NCI-H1930 (cell line): ENCODE measurements at places on chromosomes 3 and 15.

- DNase-seq, result no peak
Observed at GRCh38 chr15:42724276-42724675, 12.7 kb downstream of the CDAN1 start.

DNA sequence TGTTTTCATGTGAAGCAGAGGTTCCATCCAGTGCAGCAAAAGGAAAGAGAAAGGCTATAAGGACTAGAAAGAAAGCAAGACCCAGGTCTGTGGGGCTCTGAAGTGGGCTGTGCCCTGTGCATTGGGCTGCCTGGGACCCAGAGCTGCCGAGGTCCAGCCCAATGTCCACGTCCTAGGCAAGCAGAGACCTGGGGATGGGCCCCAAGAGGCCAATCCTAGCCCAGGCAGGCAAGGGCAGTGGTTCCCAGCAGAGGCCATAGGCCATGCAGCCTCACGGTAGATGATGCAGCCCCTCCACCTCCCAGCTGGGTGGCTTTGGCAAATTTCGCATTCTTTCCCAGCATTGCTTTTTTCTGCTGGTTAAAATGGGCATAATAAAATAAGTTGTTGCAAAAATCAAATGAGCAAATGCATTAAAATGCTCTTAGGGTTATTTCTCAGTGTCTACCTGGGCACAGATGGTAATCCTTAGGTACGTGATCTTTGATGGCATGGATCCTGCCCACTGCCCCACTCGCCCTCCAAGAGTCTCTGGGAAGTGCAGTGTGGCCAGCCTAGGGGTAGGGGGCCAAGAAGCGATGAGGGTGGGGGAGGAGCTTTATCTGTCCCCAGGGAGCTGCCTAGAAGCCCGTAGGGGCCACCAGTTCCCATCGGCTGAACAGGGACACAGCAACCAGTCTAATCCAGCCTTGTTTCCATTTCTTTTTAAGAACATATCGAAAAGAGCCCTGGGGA lies 22.3 kb upstream of the GP9 start:
- DNase-seq, result no peak

GRCh38 chr15:73818308-73818985 lies 54.9 kb upstream of the TBC1D21 start:
- DNase-seq, result no peak

DNA sequence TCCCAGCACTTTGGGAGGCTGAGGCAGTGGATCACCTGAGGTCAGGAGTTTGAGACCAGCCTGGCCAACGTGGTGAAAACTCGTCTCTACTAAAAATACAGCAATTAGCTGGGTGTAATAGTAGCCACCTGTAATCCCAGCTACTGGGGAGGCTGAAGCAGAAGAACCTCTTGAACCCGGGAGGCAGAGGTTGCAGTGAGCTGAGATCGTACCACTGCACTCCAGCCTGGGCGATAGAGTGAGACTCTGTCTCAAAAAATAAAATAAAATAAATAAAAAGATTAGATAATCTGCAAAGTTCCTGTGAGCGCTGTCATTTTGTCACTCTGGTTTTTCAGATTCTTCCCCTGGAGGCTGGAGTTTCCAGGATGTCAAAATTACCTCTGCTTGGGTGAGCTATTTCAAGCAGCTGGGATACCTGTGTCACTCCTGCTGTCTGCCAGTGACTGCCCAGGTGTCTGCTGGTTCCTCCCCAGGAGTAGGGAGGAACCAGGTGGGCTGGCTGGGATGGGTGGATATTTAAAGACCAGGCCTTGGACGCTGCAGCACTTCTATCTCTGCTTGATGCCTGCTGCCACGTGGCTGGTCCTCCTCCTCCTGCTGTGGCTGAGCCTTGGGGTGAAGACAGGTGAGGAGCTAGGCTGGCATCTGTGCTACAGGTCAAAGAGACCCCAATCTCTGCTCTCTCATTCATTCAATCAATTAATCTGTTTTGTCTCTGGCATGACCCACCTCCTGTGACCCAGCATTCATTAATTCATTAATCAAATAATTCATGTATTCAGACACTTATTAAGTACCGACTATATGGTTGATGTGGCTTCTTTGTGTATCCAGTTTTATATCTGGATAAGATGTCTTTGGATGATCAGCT lies 19.5 kb upstream of the MUC20 start:
- no peak for DNase-seq

- DNase-seq, result no peak
Observed at GRCh38 chr15:42111924-42112323, 17.6 kb upstream of the PLA2G4D start.

GRCh38 chr3:134864636-134865035 lies 69.6 kb downstream of the EPHB1 start:
- no peak for DNase-seq

GRCh38 chr3:148707601-148708380 lies 10.1 kb downstream of the AGTR1 start:
- no peak for DNase-seq

DNA sequence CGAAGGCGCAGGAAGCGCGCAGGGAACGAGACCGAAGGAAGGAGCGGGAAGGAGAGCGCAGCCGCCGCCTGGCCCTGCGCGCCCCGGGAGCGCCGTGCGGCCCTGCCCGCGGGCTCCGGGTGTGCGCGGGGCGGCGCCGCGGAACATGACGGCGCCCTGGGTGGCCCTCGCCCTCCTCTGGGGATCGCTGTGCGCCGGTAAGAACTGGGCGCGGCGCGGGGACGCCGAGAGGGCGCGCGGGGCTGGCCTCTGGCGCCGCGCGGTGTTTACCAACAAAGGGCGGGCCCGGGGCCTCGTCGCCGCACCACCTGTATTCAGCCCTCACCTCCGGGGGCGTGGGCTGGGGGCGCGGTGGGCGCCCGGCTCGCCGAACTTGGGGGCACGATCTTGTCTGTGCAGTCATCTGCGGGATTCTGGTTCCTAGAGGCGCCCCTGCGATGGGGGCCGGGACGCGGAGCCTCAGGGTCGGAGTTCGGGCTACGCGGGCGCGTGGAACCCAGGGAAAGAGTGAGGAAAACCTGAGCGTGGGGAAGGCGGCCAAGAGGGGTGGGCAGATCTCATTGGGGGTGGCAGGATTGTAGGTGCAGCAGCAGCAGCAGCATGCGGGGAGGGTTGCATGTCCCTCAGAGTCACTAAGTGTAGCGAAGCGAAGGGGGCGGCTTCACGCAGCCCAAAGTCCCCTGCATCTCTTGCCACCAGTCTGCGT lies 641 bp downstream of the ACVR2B start:
- no peak for DNase-seq

- no peak for DNase-seq
Observed at GRCh38 chr3:100197876-100198275, 62.9 kb upstream of the TBC1D23 start.

GRCh38 chr3:25783661-25784512 lies 644 bp upstream of the NGLY1 start:
- DNase-seq, result peak; percentile 17

- no peak for DNase-seq
Observed at GRCh38 chr3:41234823-41235721, 35.8 kb downstream of the CTNNB1 start.

DNA sequence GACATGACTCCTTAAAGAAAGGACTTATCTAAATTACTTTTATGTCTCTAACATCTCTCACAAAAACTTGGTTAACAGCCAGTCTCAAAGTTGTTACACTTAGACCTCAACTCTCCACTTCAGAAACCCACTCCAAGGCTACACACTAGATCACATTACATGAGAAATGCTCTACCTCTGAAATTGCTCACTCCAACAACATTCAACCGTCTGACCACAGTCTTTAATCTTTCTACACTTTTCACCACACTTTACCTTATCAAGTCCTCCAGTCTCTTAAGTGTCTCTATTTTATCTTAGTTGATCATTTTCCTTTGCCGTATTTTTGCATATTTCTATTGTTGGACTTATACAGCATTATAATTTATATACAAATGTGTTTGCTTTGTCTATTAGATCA lies 5.8 kb downstream of the SLC12A6 start:
- no peak for DNase-seq

GRCh38 chr15:78067328-78068228 lies 9.9 kb downstream of the TBC1D2B start:
- no peak for DNase-seq

DNA sequence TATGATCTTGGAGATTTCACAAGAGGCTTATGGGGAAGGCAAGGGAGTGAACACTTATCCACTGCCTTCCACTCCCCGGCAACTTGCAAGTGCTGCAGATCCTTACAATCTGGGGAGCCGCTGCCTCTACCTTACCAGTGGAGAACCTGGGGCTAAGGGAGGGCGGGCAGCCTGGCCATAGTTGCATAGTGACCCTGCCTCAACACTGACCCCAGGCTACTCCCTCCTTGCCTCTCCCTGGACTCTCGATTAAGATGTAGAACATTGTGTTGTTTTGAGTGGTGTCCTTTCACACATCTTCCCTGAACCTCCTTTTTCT lies 30.6 kb downstream of the SLC6A11 start:
- DNase-seq, result no peak

DNA sequence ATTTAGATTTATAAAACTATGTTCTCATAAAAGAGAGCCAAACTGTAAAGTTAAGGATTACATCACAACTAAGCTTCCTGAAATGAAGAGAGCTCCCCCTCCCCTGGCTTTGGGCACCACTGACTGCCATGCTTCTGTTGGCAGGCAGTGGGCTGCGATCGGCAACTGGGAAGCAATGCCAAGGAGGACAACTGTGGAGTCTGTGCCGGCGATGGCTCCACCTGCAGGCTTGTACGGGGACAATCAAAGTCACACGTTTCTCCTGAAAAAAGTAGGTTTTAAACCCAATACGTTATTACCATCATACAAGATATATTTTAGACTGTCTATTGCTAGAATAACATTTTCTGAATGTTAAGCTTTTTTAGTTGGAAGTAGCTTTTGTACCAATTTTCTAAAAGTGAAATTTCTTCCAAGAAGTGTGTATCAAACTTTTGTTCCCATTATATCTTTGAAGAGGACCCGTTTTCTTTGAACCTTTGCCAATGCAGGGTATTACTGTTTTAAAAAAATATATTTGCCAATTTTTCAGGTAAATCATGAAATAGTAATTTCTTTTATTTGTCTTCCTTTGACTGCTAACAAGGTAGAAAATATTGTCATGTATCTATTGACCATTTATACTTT lies 184.1 kb downstream of the ADAMTSL3 start:
- DNase-seq, result peak; percentile 3

DNA sequence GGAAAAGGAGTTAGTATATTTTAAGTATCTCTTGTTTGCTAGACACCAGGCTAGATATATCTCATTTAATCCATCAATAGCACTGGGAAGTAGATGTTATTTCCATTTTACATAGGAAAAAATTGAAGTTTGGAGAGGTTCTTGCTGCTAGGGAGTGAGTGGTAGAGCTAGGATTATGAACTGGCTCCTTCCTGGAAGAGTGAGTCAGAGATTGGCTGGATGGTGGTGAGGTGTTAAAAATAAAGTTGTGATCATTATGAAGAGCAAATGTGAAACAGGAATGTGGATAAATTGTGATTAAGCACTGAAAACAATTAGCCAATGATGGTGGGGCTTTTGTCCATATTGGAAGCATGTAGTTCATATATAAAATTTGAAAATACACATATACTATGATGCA lies 234.2 kb downstream of the WNT5A start:
- DNase-seq, result no peak

DNA sequence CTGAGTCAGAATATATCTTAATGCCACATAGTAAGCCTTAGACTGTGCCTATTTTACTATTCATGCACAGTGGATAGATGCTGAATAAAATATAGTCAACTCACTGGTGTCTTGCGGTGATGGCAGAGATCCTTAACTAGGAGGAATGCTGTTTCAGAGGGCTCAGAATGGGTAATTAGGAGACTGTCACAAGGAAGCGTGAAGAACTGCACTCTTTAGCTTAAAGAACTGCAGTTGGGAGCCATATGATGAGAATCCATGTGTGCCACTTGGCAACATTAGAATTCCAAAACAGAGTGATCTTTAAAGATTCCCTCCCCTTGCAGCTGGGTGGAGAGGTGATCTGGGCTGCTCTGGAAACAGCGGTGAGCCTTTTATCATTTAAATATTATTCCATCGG lies 357.6 kb downstream of the MCTP2 start:
- DNase-seq, result no peak

DNA sequence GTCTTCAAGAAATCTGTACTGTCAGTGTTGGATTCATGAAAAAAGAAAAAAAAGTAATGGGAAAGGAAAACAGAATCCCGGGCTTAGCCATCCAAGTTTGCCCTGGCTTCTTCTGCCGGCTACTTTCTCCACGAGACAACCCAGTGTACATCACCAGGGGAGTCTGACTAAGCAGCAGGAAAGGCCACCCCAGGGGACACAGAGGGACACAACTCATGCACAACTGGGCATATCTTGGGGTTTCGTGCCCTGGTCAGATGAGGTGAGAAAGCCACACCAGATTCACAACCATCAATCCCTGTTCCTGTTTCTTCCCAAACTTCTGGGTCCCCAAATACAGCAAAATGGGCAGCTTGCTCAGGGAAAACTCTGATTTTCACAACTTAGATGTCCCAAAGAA lies 33.2 kb downstream of the ADAMTS17 start:
- DNase-seq, result no peak

GRCh38 chr3:70952033-70952747 lies 631.3 kb downstream of the FOXP1 start:
- DNase-seq, result no peak

DNA sequence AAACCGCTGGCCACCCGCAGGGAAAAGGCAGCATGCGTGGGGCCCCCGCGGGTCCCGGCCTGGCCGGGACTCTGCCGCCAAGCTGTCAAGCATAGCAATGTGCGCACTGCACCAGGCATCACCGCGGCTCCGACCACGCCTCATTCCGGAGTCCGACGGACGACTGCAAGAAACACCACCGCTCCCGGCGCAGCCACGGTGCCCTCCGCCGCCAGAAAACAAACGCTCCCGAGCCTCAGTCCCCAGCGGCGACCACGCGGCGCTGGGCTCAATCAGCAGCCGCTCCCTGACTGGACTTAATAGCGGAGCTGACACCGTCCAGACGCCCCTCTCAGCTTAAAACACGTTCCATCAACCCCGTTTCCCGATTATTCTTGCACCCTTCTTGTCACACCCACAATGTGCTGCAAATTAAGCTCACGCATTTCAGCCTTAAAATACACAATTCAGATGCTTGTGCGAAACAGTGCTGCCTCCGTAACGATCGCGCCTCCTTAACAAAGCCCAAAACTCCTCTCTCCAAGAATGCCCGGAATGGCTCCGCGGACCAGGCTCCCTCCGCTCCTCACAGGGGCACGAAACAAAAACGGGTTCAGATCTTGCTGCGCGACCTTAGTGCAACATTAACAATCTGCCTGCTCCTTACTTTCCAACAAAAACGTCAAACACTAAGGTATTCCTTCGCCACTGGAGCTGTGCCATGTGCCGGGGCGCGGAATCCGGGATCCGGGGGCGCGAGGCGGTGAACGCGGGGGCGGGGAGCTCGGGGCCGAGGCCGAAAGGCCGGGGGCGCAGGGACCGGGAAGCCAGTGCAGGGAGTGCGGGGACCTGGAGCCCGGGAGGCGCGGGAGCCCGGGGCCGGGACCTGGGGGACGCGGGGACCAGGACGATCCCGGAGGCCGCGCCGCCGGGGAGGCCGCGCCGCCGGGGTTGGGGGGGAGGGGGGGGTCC lies 655 bp downstream of the CYFIP1 start:
- DNase-seq, result no peak

GRCh38 chr3:45026957-45027356 lies 854 bp downstream of the CLEC3B start:
- DNase-seq, result no peak

GRCh38 chr3:194787072-194787471 lies 101.4 kb downstream of the FAM43A start:
- no peak for DNase-seq

- DNase-seq, result no peak
Observed at GRCh38 chr3:42733501-42734262, 31.1 kb upstream of the HHATL start.
